ENCODE measurements at places on chromosomes 4 and X. TPM values are rescaled to one million over a fixed set of nuclear protein-coding genes. Genes with fewer than 3 reads are reported as not detected.

Gene CNOT6L
- 10.7 TPM for polyA plus RNA-seq

Gene KIT
- 0.07 TPM for polyA plus RNA-seq

Gene CT47A1
- polyA plus RNA-seq = not detected

Gene IDS
- polyA plus RNA-seq = 75.7 TPM

Gene GSX2
- polyA plus RNA-seq = not detected

Gene RHOXF2
- polyA plus RNA-seq = not detected

Gene TMEM255A
- 0.04 TPM for polyA plus RNA-seq

Gene FGFR3
- 0.06 TPM for polyA plus RNA-seq

Gene CXCL1
- 2.0 TPM for polyA plus RNA-seq

Gene ZNF630
- polyA plus RNA-seq = 0.77 TPM

Gene MMAA
- 7.2 TPM for polyA plus RNA-seq

Data from AG04450 (cell line).